A549 (cell line): ENCODE measurements at places on chromosomes 3 and 15. TPM values are rescaled to one million over a fixed set of nuclear protein-coding genes. Genes with fewer than 3 reads are reported as not detected.

DNA sequence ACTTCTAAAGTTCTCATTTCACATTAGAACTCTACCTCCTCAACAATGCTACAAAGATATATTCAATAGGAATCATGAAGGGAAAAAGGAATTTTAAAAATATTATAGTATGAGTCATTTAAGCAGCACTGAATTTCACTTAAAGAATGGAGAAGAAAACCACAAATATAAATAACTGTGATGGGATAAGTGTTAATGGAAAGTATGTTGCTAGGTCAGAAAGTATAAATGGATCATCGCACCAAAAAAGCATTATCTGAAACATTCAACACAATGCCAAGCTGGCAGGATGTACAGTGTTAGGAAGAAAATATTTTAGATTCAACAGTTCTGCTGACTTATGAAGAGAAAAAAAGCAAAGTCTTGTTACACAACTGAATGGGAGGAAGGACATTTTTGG is 101.4 kb downstream of the TFG start:
- no peak for DNase-seq

- no peak for DNase-seq
These were observed 56.1 kb upstream of the MCF2L2 start for GRCh38 chr3:183484431-183485075.

DNA sequence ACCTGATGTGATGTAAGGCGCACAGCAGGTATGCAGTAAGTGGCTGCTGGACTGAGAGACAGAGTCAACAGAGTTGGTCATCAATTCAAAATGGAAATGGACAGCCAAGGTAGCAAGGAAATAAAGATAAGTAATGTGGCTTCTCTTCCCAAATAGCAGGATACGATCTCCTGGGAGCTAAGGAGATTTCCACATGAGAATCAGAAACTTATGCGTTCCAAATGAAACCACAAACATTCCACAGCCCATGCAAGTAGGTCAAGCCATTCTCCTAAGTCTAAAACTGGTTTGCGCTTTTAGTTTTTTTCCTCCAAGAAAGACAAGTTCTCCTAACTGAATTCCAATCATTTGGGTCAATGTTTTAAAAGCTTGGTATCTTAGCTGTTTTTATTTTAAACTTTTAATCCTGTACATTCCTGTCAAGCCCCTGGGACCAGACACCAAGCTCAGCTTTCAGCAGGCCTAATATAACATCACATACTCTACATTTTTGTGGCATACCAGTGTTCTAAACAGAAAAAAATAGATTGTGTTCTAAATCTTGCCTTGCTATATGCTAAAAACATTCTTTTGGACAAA is 73.7 kb upstream of the TSPAN3 start:
- DNase-seq = no peak

The MYRIP gene
- 0.04 TPM in 1 of 3 replicates, not detected in the others for polyA plus RNA-seq

DNA sequence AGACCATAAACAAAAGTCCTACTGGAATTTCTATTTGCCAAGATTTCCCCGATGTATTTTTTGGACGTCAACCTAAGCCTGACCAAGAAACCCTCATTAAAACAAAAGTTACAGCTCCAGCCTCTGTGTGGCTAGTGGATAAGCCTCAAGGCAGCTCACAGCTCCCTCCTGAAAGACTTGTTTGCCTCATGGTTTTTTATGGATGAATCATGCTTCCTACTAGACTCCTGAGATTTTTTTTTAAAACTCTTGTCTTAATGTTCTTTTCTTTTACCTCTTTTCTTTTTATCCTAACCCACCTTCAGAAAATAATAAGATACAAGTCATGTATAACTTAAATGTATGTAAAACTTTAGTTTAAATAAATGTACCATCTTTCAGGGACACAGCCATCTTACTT is 52.4 kb downstream of the SUCNR1 start:
- DNase-seq = peak; percentile 31

- no peak for DNase-seq
These were observed 91.5 kb downstream of the RPL22L1 start for GRCh38 chr3:170778240-170779217.

The OSBPL10 gene
- polyA plus RNA-seq = 8.8 to 9.7 TPM (median 9.2 TPM) in 3 replicates

- no peak for DNase-seq
These were observed 298.2 kb downstream of the UBE2E2 start for GRCh38 chr3:23501201-23501802.
